Stimulated activated CD4-positive, alpha-beta T cell treated with anti-CD3 and anti-CD28 coated beads, Interleukin-1b, Interleukin-23, amount 100 ng/mL, for 1 hour (primary cell): ENCODE measurements at places on chromosomes 4 and X.

DNA sequence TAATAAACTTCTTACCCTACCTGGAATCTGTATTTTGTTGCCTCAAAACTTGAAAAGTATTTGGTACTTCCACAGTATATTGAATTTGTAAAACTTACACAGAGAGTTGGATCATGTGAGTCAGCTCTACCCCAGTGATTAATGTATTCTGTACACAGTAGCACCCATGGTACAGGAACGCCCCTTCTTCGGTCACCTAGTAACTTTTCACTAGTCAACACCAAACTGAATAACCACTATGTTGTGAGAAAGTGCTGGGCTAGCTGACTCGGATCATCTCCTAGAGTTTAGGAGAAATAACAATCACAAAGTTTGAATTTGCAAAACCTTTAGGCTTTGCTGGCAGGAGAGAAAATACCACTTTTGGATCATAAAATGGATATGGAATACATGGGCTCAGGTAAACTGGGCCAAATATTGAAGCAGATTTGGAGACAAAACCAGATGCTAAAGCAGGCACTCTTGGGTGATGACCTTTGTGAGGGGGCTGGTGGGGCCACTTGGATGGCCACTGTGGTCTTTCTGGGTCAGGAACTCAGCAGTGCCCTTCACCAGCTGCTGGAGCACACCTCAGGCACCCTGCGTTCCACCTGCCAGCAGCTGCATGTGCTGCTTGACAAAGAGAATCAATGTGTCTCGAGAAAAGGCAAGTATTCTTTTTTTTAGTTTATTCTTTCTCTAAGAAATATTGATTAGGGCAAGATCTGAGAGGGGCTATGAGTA is at the start of gene DTHD1:
Gene DTHD1, plus strand, starts transcription at position 233 of the 723 bp plus-strand sequence. Its CDS starts 143 bp downstream, at position 376.
- no peak for DNase-seq

- DNase-seq: no peak
These were observed 34.7 kb upstream of the ENPP6 start for GRCh38 chr4:184252136-184253071.

- no peak for DNase-seq
These were observed 3.2 kb downstream of the TKTL2 start for GRCh38 chr4:163470391-163470790.

- DNase-seq: no peak
These were observed 25.6 kb downstream of the ATP10D start for GRCh38 chr4:47510506-47511143.

DNA sequence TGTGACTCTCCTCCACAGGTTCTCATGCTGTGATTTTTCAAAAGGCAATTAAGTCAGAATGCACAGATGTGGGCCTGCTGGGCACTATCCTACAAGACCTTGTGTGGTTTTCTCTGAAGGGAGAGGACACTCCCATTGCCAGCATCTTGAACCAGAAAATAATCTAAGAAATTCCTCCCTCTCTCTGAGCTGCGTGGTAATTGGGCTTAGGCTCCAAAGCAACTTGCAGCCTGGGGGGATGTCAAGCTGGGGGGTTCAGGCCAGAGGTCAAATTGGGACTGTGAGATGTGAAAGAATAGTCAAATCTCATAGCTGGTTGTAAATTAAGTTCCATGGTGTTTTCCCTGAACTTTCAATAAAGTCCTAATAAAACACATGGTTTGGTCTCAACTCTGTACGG is 350.6 kb upstream of the SLC7A11 start:
- no peak for DNase-seq

DNA sequence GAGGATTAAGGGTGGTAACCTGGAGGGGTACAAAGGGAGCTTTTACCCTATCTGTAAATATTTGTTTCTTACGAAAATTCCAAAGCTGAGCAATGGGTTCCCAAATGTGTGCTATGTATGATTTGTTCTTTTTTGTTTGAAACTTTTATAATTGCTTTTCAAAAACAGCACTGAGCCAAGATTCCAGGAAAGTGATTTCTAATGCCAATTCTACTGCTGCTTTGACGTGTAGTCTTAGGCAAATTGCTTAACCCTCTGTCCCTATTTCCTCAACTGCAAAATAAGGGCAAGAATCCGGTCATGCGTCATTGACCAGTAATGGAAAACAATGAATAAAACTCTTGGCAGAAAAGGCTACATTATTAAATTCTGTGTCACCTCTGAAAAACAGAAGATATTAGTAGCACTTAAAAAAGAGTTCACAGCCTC is 454.7 kb downstream of the IL15 start:
- DNase-seq: no peak

DNA sequence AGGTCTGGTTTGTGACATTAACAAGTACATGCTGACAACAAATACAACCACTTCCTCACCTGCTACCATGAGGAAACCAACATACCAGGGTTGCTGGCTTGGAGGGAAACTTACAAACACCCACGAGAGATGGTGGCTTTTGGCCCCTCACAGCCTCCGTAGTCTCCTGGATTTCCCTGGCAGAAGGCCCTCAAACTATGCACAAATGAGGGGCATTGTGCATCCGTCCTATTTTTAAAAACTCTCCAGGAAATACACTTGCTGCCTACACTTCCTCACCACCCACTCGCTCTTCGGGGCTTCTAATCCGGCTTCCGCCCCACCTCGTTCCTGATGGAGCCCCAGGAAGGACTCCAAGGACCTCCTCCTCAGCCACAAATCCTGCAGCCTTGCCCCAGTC is 355.0 kb upstream of the GATB start:
- no peak for DNase-seq

DNA sequence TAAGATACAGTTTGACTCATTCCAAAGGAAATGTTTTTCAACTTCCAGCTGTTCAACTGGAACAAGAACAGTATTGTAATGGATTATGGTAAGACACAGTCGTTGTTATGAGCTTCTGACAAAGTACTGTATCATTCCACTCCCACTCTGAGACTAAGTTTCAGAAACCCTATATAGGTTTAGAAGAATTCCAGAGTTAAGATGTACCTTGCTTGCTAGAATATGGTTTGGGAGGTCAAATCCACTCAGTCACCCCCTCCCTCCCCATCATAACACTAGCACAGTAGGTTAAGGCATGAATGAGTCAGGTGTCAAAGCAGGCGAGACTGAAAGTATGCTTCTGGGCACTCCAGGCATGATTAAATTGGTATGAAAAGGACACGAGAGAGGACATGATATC is 339.7 kb downstream of the DMD start:
- no peak for DNase-seq

GRCh38 chrX:111560801-111561200 is 49.4 kb downstream of the SERTM2 start:
- no peak for DNase-seq

- DNase-seq: no peak
These were observed 83.4 kb upstream of the NKX1-1 start for GRCh38 chr4:1489639-1489995.

GRCh38 chr4:151667048-151667447 is 93.8 kb downstream of the GATB start:
- no peak for DNase-seq

- DNase-seq: no peak
These were observed 95.2 kb downstream of the SLC34A2 start for GRCh38 chr4:25750874-25751273.

DNA sequence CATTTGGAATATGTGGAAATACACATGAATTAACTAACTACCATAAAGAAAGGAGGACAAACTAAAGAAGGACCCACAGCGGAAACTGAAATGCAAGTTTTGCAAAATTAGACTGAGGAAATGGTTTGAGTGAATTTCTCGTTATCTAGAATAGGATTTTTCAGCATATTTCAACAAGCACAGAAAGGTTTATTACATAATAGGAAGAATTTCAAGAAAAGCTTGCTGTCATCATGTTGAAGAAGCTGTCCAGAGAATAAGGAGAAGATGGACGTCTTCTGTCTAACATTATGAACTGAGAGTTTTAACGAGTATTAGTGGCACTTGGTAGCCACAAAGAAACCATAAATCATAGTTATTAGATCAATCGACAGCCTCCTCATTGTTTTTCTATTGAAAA is 45.0 kb downstream of the TEC start:
- no peak for DNase-seq

- DNase-seq: no peak
These were observed 543 bp downstream of the NFXL1 start for GRCh38 chr4:47913861-47914219.

- no peak for DNase-seq
These were observed 28.0 kb upstream of the RBM41 start for GRCh38 chrX:107146670-107147069.

DNA sequence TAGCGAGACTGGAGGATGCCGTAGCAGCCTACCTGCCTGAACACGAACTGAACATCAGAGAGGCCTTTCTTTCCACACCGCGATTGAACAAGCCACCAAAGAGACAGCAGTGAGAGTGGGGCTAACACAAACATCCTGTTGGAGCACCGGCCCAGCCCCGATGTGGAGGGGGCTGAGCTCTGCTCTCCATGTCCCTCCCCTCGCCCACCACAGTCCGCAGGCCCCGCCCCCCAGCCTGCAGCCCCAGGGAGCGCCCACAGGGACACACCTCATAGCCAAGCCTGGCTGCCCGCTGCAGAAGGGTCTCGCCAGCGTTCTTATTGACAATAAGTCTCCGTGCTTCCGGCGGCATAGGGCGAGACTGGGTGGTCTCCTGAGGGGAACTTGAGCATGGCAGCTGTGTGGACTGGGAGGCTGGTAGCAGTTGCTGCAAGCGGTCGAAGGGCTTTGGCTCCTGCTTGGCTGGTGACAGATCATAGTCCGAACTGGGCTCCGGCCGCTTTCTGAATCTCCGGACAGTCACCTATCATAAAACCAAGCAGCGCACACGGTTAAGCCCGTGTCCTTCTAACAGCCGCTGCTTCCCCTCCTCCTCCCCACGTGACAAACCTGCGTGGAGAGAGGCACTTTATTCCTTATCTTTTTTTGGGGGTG is 35.8 kb downstream of the BCOR start:
- DNase-seq: no peak

DNA sequence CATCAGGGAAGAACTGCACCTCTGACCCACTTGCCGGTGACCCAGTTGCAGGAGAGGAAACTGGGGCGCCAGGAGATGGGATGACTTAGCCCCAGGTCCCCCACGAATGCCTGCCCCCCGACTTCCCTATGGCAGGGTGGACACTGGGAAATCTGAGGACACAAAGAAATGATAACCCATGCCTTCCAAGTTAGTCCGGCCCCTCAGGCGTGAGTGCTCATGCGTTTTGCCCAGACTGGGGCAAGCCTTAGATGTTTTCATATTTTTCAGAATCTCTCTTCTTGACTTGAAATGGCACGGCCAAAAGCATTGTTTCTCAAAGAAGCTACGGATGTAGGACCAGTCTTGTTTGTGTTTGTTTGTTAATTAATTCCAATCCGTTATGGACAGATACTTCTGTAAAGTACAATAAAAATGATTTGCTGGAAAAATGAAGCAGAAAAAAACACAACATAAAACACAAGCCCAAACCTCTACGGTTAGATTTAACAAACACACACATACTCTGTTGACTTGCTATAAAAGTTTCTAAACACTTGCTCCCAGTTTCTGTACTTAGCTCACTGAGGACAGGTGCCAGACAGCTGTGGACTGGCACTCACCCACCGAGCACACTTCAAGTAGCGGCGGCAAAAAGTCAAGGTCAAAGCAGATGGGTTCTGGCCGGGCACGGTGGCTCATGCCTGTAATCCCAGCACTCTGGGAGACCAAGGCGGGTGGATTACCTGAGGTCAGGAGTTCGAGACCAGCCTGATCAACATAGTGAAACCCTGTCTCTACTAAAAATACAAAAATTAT is 341.5 kb downstream of the BCOR start:
- no peak for DNase-seq

DNA sequence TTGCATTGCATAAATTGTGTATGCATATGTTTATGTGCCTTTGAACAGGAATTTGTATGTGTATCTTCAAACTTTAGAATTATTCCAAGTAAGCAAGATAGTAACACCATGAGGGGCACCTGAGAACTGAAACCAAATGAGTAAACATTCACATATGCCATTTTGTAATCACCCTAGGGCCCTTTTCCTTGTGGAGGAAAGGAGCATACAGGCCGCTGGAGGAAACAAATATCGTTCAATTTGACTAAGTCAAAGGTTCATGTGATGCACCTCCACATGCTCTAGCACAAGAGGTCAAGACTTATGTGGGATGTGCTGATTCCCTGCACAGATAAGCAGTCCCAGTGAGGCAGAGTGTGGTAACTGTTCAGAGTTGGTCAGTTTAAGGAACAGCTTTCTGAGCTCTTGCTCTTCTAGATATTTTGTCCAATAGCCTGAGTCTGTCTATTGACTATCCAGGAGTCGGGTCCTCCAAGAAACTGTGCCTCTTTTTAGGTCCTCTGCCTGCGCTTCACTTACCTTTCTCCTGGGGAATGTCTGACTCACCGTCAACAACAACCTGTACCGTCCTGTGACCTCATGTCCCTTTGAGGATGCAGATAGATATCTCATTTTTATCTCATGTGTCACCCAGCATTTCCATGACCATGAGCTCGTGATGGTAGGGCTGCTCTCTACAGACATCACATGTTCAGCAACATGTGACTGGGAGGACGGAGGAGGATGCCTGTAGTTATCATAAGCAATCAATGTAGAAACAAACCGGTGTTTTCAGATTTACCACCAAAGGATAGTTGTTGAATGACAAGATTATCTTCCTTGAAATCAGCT is 196.9 kb downstream of the NWD2 start:
- no peak for DNase-seq

DNA sequence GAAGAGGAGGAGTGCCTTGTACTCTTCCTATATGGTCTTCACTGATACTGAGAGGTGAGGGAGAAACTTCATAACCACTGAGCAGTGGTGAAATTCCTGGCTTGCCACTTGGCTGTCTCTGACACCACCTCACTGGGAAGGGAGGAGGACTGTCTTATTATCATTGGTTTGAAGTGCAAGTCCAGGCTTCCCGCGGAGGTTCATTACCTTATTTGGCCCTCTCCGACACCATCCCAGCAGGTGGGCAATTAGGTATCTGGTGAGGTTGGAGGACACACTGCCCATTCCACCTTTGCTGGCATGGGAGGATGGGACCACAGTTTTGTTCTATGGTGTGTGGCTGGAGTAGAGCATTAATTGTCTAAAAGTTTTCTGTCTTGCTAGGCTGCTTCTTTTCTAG is 206.1 kb downstream of the LHFPL1 start:
- no peak for DNase-seq
